Common myeloid progenitor, CD34-positive (primary cell): ENCODE measurements at places on chromosomes 5 and 9.

- no peak within 1 kb of the TSS for H3K27ac ChIP-seq
- peak; percentile 29 for DNase-seq
- H3K4me3 ChIP-seq: peak within 1 kb of the TSS; percentile 38
- H3K27me3 ChIP-seq: peaks cover 20% of the 10 kb centered on the region
- H3K4me1 ChIP-seq: peaks cover 15% of the 10 kb centered on the region
Measured at GRCh38 chr9:115117999-115118878, at the start of gene TNC. Gene TNC, minus strand, starts transcription at chr9:115118157. Its CDS starts 27,139 bp downstream, at chr9:115091018.

GRCh38 chr9:130990306-130990977 lies 18.5 kb upstream of the LAMC3 start:
- no peak overlapping the region for H3K27ac ChIP-seq
- no peaks in the 10 kb centered on the region for H3K27me3 ChIP-seq
- H3K36me3 ChIP-seq: no peaks in the 10 kb centered on the region
- H3K4me3 ChIP-seq: no peak overlapping the region

GRCh38 chr9:70679845-70680244 lies 265.4 kb upstream of the KLF9 start:
- H3K27ac ChIP-seq: no peak overlapping the region
- no peaks in the 10 kb centered on the region for H3K27me3 ChIP-seq
- H3K4me3 ChIP-seq: no peak overlapping the region
- DNase-seq: no peak
- no peaks in the 10 kb centered on the region for H3K4me1 ChIP-seq
- no peaks in the 10 kb centered on the region for H3K36me3 ChIP-seq

DNA sequence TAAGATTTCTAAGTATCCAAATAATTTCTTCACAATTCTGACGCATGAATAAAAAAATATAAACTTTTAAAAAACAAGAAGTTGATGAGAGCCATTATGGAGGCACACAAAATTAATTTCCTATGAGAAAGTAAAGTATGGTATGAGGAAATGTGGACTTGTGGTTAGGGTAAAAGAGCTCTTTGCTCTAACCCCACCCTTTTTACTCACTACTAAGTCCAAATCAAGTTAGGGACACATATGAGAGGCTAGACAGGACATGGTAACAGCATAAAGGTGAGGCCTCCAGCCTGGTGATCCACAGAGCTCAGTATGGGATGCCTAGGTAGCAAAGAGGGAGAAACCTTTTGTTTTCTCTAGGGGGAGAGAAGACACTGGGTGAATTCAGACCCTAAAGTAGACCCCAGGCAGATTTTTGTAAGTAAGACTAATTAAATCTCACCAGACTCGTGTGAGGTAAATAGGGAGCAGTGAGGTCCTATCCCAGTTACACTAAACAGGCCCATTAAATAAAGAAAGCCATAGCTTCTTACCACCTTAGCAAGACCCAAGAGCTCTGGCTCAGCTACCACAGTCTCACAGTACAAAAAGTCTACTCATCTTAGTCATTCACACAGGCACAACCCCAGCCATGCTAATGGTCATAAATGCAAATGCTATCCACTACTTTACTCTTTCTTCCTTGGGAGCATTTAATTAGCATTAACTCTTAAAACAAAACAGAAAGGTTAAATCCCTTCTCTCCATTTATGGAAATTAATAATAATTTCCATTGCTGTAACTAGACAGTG lies 42.6 kb downstream of the MLLT3 start:
- H3K27me3 ChIP-seq: no peaks in the 10 kb centered on the region
- no peaks in the 10 kb centered on the region for H3K36me3 ChIP-seq
- H3K27ac ChIP-seq: no peak overlapping the region
- DNase-seq: peak; percentile 52
- no peak overlapping the region for H3K4me3 ChIP-seq

- peaks cover 26% of the 10 kb centered on the region for H3K4me1 ChIP-seq
- no peak overlapping the region for H3K4me3 ChIP-seq
- DNase-seq: no peak
- H3K27me3 ChIP-seq: no peaks in the 10 kb centered on the region
- no peak overlapping the region for H3K27ac ChIP-seq
Measured at GRCh38 chr5:55603922-55604321, 69.2 kb upstream of the PLPP1 start.

DNA sequence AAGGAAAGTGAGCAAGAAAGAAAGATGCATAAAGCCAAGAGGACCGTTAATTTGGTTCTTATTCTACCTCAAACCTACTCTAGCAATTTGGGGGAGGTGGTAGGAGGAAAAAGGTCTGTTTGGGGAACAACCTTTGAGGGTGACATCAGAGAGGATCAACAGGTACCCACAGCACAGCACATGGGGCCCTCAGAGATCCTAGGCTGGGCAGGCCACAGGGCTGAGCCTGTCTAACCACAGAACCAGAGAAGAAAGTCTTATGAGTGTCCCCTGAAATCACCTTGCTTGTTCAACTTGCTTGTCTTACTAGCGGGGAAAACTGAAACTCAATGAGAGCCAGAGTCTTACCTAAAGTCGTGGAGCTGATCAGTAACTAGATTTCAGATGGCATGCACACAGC lies 385.2 kb downstream of the SPOCK1 start:
- H3K27ac ChIP-seq: no peak overlapping the region
- no peak overlapping the region for H3K4me3 ChIP-seq
- peaks cover 7% of the 10 kb centered on the region for H3K4me1 ChIP-seq
- H3K36me3 ChIP-seq: no peaks in the 10 kb centered on the region

DNA sequence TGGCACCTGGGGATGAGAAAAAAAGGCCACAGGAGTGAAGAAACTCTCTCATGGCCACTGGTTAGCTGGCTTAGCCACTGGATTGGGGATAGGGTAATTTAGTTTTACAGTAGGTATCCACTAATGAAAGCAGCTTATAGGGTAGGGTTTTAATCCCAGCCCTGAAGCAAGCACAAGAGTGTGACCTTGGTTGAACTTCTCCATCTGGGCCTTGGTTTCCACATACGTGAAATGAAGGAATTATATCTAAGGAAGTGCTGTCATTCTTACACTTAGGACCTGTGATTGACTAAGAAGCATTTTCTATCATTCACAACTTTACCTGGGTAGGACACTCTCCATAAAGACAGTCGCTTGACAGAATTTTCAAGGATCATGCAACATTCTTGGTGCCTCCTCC lies 49.6 kb downstream of the FAT2 start:
- no peak for DNase-seq
- no peak overlapping the region for H3K4me3 ChIP-seq
- no peak overlapping the region for H3K27ac ChIP-seq
- H3K4me1 ChIP-seq: no peaks in the 10 kb centered on the region
- H3K27me3 ChIP-seq: no peaks in the 10 kb centered on the region

DNA sequence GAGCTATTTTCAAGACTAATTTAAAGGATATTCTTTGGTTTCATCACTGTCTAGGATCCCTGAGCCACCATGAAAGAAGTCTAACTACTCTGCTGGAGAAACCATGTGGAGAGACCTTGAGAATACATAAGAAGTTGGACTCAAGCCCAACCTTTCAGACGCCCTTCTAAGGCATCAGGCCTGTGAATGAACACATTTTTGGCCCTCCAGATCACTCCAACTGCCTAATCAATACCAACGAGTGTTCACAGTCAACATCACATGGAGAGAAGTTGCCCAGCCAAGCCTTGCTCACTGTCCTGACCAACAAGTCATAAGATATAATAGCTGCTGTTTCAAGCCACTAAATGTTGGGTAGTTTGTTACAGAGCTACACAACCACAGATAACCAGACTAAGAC lies 100.7 kb downstream of the EPB41L4A start:
- H3K27ac ChIP-seq: no peak overlapping the region
- H3K27me3 ChIP-seq: peaks cover 2% of the 10 kb centered on the region
- H3K4me1 ChIP-seq: no peaks in the 10 kb centered on the region
- no peak overlapping the region for H3K4me3 ChIP-seq
- no peak for DNase-seq

GRCh38 chr9:79665369-79665768 lies 93.6 kb downstream of the TLE4 start:
- H3K27me3 ChIP-seq: no peaks in the 10 kb centered on the region
- no peak overlapping the region for H3K27ac ChIP-seq
- no peak overlapping the region for H3K4me3 ChIP-seq
- H3K4me1 ChIP-seq: peaks cover 20% of the 10 kb centered on the region

DNA sequence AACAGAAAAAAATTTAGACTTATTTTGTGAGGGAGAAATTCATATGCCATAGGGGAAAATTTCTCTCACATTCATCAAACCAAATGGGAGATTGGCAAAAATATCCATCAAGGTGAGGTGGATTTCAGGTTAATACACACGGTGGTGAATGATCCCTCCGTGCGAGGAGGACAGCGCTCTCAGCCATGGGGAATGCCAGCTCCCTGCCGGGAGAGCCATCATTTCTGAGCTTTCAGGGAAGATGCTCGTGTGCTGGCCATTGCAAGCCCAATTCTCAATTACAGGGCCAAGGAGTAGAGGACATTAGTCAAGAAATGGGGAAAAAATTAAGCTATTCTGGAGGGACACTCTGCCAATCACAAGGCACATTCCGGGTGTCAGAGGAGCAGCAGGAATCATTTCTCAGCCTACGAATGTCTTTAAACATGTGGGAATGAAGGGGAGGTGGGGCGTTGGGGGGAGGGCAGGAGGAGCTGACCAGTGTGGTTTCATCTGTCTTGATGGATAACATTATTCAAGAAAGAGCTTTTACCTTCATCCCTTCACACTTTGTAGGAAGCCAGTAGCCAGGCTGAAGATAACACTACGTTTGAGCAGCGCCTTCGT lies 165.5 kb downstream of the DAB2IP start:
- DNase-seq: no peak
- no peaks in the 10 kb centered on the region for H3K27me3 ChIP-seq
- no peak overlapping the region for H3K4me3 ChIP-seq

GRCh38 chr9:111529787-111530186 lies 4.8 kb downstream of the ZNF483 start:
- peaks cover 12% of the 10 kb centered on the region for H3K4me1 ChIP-seq
- DNase-seq: no peak
- H3K36me3 ChIP-seq: no peaks in the 10 kb centered on the region
- H3K4me3 ChIP-seq: no peak overlapping the region

DNA sequence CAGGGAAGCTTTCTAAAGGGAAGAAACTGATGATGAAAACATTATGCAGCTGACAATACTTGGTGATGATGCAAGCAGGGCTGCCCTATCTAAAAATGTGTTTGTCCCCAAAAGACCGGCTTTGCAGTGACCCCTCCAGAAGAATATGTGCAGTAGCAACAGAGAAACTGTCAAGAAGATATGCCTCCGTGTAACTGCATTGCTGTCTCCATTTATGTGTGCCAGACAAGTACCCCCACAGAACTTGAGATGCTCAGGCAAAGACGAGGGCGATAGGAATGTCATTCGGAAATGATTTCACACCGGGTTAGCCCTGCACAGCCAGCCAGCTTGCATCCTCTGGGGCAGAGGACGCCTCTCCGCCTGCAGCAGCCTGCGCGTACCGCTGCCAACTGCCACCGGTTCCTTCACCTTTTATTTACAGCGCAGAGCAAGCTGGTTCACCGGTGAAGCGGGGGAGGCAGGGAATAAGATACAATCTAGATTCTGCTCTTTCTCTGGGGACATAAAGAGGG lies 2.0 kb downstream of the GABBR2 start:
- H3K27ac ChIP-seq: no peak overlapping the region
- no peaks in the 10 kb centered on the region for H3K4me1 ChIP-seq
- DNase-seq: no peak
- H3K36me3 ChIP-seq: no peaks in the 10 kb centered on the region

GRCh38 chr5:173411791-173412555 lies 83.8 kb upstream of the STC2 start:
- no peaks in the 10 kb centered on the region for H3K36me3 ChIP-seq
- H3K4me1 ChIP-seq: no peaks in the 10 kb centered on the region
- no peaks in the 10 kb centered on the region for H3K27me3 ChIP-seq
- no peak overlapping the region for H3K4me3 ChIP-seq
- H3K27ac ChIP-seq: no peak overlapping the region

DNA sequence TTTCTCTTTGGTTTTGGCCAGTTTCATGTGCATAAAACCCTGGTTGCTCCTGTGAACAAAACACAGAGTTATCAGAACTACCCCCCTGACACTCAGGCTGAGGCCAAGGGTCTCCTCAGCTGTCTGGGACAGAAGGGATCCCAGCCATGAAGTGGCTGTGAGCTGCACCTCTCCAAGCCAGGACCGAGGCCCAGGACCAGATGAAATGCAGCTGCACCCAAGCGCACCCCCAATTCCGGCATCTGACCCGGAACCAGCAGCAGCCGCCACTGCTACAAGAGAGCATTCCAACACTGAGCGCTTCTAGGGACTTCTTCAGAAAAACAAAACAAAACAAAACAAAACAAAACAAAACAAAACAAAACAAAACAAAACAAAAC lies 16.0 kb upstream of the SLC25A51 start:
- DNase-seq: no peak
- no peak overlapping the region for H3K4me3 ChIP-seq
- no peaks in the 10 kb centered on the region for H3K4me1 ChIP-seq
- H3K27me3 ChIP-seq: no peaks in the 10 kb centered on the region
- H3K36me3 ChIP-seq: peaks cover 10% of the 10 kb centered on the region

- no peaks in the 10 kb centered on the region for H3K4me1 ChIP-seq
- DNase-seq: no peak
- H3K27ac ChIP-seq: no peak overlapping the region
- no peaks in the 10 kb centered on the region for H3K27me3 ChIP-seq
Measured at GRCh38 chr5:25020454-25020853, 375.7 kb upstream of the CDH10 start.

DNA sequence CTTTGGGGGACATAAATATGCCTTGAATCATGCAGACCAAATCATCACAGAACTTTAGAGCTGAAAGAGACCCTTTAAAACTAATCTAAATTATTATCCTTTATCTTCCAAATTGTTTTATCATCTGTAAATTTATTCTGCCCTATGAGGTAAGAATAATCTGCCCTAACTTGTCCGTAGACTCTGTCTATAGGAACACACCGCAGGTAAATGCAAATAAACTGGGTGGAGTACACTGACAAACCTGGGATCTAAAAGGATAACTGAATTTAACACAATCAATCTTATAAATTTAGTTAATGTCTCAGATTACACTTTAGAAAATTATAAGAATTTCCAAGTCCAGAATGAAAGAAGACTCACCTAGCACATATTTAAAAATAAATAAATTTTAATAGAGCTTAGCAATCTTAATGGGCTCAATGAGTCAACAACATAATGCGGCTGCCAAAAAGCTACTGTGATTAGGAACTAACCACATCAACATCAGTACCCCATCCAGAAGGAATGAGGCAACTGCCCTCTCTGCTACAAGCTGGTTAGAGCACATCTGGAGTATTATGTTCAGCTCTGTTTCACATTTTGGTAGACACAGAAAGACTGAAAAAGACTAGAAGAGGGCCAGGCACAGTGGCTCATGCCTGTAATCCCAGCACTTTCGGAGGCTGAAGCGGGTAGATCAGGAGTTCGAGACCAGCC lies 5.6 kb downstream of the MEGF9 start:
- H3K27ac ChIP-seq: no peak overlapping the region
- H3K4me3 ChIP-seq: no peak overlapping the region
- DNase-seq: no peak
- H3K27me3 ChIP-seq: no peaks in the 10 kb centered on the region

GRCh38 chr5:75089662-75090061 lies 37.3 kb upstream of the GCNT4 start:
- no peak overlapping the region for H3K27ac ChIP-seq
- no peaks in the 10 kb centered on the region for H3K4me1 ChIP-seq
- no peak overlapping the region for H3K4me3 ChIP-seq
- DNase-seq: no peak
